ENCODE measurements at places on chromosomes 12 and 14. TPM values are rescaled to one million over a fixed set of nuclear protein-coding genes. Genes with fewer than 3 reads are reported as not detected.

The PLCZ1 gene
- 1.2 TPM for total RNA-seq

The ASPG gene
- 12.3 TPM for total RNA-seq

The RDH12 gene
- 0.18 TPM for total RNA-seq

The ADCY6 gene
- 75.3 TPM for total RNA-seq

The DNAH10 gene
- 1.3 TPM for total RNA-seq

Measured in metanephros (tissue), 2 donors.